ENCODE measurements at places on chromosomes 11 and 22.

- DNase-seq = no peak
Observed at GRCh38 chr11:102798012-102798746, at the start of gene MMP1. MMP1 (minus strand) TSS chr11:102798160; CDS start chr11:102798092, 68 bp downstream.

DNA sequence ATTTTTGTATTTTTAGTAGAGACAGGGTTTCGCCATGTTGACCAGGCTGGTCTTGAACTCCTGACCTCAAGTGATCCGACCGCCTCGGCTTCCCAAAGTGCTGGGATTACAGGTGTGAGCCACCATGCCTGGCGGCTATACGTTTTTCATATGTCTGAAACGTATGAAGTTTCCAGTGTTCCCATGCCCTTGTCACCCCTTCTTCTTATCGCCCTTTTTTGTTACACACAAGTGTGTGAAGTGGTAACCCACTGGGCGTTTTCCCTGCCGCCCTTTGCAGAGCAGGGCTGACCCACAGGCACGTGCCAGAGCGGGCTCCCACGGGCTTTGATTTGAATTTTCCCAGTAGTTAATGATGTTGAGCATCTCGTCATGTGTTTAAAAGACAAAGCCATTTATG is 17.0 kb downstream of the PIM3 start:
- no peak for DNase-seq

GRCh38 chr11:8596504-8597046 is 2.5 kb upstream of the STK33 start:
- no peak for DNase-seq

DNA sequence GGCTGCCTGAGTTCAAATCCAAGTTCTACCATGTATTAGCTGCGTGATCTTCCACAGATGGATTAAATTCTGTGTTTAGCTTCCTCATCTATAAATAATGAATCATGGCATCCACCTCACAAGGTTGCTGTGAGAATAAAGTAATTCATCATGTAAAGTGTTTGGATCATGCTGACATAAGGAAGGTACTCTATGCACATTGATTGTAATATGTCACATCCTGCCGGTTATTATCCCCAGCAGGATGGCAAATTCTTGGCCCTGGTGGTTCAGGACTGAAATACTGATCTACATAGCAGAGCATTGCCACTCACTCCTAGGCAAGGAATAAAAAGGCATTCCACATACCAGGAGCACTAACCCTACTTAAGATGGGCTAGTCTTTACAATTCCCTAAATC is 40.8 kb downstream of the LGR4 start:
- no peak for DNase-seq

DNA sequence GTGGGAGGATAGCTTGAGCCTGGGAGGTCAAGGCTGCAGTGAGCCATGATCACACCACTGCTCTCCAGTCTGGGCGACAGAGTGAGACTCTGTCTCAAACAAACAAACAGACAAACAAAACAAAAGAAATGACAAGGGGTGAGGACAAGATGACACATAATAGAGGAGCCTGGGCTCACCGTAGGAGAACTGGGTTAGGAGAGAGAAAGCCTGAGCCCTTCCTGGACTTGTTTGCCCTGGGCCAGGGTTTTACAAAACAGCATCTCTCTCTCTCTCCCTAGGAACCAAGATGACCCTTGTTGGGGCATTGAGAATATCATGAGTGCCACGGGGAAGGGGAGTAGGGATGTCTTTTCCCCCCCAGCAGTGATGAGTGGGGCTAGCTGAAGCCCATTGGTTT is 15.7 kb downstream of the ROBO3 start:
- no peak for DNase-seq

GRCh38 chr22:43502306-43502874 is 90.6 kb downstream of the MPPED1 start:
- no peak for DNase-seq
